ENCODE measurements at places on chromosomes 16 and 17. TPM values are rescaled to one million over a fixed set of nuclear protein-coding genes. Genes with fewer than 3 reads are reported as not detected.

DPEP1 gene
- not detected for total RNA-seq

CCL13 gene
- not detected for total RNA-seq

TMC8 gene
- not detected for total RNA-seq

CPSF4L gene
- not detected for total RNA-seq

OR2C1 gene
- total RNA-seq = under 0.01 TPM

CALB2 gene
- total RNA-seq = not detected

PLXDC1 gene
- total RNA-seq = under 0.01 TPM

ABI3 gene
- total RNA-seq = 1.1 TPM

CRYBA1 gene
- total RNA-seq = not detected

NUP88 gene
- total RNA-seq = 80.5 TPM

KRTAP3-1 gene
- not detected for total RNA-seq

ICAM2 gene
- total RNA-seq = 0.28 TPM

LIMD2 gene
- 4.5 TPM for total RNA-seq

MT1A gene
- total RNA-seq = not detected

APOH gene
- not detected for total RNA-seq

MRC2 gene
- 37.5 TPM for total RNA-seq

RAB34 gene
- 351 TPM for total RNA-seq

ANKS4B gene
- total RNA-seq = not detected

ST6GALNAC1 gene
- not detected for total RNA-seq

USH1G gene
- not detected for total RNA-seq

RSKR gene
- total RNA-seq = 2.8 TPM

TBC1D26 gene
- total RNA-seq = not detected

SUZ12 gene
- total RNA-seq = 12.2 TPM

CACNG4 gene
- total RNA-seq = under 0.01 TPM

SLC2A4 gene
- under 0.01 TPM for total RNA-seq

GPATCH8 gene
- total RNA-seq = 13.3 TPM

MAPT gene
- total RNA-seq = under 0.01 TPM

GNAO1 gene
- total RNA-seq = not detected

AANAT gene
- not detected for total RNA-seq

CNTNAP4 gene
- not detected for total RNA-seq

METRN gene
- 8.6 TPM for total RNA-seq

MEFV gene
- total RNA-seq = not detected

ABCC3 gene
- 2.2 TPM for total RNA-seq

SOX15 gene
- 0.18 TPM for total RNA-seq

XPO6 gene
- total RNA-seq = 108 TPM

GPR139 gene
- not detected for total RNA-seq

ADCY7 gene
- 12.2 TPM for total RNA-seq

SRCAP gene
- 4.5 TPM for total RNA-seq

MGAT5B gene
- total RNA-seq = 0.56 TPM

CTRB1 gene
- not detected for total RNA-seq

All from IMR-90 (cell line).